ENCODE measurements at places on chromosomes 12 and 14.

- DNase-seq = no peak
These were observed 77.7 kb downstream of the ETNK1 start for GRCh38 chr12:22702690-22703089.

DNA sequence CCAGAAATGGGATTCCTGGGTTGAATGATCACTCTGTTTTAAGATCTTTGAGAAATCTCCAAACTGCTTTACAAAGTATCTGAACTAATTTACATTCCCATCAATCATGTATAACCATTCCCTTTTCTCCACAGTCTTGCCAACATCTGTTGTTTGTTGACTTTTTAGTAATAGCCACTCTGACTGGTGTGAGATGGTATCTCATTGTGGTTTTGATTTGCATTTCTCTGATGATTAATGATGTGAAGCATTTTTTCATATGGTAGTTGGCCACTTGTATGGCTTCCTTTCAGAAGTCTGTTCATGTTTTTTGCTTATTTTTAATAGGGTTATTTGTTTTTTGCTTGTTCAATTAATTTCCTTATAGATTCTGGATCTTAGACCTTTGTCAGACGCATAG is 211.8 kb upstream of the AVPR1A start:
- no peak for DNase-seq

- no peak for DNase-seq
These were observed 82.4 kb downstream of the WDR20 start for GRCh38 chr14:102222009-102222575.

- DNase-seq = no peak
These were observed 412.0 kb upstream of the ATP2B1 start for GRCh38 chr12:90120627-90121026.

- DNase-seq = no peak
These were observed 55.2 kb downstream of the GALNT4 start for GRCh38 chr12:89469361-89469760.

GRCh38 chr12:80217011-80217535 is 117.7 kb downstream of the OTOGL start:
- DNase-seq = no peak

DNA sequence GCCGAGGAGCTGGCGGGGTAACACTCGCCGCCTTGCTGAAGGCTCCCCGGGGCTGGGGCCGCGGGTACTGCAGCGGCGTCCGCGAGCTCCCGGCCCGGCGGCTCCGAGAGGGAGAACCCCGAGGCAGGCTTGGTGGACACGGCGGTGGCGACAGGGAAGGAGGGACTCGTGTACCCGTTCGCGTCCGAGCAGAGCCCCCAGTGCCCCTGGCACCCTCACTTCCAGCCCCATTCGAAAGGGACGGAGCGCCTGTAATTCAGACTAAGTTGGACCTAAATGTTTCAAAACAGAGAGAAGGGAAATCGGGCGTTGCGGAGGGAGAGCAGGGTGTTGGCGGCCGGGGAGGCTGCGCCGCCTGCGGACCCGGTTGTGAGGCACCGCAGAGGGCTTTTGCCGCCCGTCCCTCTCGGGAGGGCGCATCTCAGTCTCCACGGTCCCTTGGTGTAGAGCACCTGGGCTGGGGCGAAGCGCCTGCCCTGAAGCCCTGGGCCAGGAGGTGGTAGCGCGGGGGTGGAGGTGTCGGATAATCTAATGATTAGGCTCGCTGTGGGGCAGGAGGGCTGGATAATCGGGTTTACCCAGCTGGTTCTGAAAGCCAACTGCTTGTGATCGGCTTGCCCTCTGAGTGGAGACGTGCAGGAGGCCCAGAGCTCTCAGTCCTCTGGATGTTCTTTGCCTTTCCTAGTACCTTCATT is 771 bp downstream of the DAAM1 start:
- DNase-seq = peak; percentile 38

DNA sequence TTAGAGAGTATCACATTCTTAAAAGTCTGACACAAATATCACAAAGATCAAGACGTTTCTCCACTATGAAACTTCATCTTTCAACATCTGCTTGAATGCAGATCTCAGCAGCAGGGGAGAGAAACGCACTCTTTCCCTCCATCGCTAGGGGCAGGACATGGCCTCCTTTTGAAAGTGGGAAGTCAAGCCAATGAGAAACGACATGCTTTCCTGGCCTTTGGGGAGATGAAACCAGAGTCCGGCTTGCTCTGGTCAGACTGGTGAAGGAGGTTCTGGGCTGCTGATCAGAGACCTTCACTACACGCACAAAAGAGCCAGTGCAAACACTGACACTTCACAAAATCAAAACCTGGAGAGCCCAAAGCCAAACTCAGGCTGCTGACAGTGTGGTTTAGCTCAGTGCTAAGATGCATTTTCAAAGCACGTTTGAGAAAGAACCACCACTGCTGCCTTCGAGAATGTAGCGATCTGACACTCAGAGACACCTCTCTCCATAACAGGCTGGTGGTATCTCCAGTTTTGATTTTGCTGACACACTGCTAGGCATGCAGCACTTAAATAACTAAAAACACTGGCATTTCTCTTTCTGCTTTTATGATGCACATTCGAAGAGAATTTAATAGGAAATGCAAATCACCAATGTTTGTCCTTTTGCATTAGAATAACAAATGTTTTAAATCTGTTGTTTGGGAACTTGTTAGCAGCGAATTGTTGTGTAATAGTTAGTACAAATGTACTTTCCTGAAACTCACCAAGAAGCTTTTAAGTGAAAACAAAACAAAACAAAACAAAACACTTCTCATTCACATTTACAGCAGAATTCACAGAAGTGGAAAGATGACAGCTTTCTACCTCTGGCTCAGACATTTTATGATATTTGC is 93.9 kb upstream of the OVCH1 start:
- no peak for DNase-seq

- DNase-seq = no peak
These were observed 4.7 kb downstream of the CLEC2D start for GRCh38 chr12:9674226-9674590.

DNA sequence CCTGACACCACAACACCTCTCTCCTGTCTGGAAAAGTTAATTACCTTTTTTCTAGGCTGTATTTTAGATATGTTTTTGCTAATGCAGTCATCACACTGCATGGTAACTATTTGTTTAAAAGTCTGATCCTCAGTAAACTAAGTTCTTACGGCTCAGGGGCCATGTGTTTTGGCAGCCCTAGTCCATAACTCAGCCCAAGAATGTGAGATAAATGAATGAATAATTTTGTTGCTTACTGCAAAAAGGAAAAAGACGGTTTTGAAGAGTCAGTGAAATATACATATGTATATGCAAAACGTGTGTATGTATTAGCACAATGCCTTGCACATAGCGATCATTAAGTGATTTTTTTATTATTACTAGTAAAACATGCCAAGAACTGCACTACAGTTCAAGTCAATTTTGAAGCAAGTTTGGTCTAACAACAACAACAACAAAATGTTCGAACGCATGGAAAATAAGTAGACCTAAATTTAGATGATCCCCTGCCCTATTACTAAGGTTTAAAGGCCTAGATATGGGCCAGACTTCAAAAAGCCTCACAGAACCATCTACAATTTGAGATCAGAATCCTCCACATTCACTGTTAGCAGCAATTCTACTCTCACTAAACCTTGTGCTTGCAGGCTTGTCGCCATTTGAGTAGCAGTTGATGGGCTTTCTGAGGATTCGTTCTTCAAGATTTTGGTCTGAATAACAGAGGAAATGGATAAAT is 140.0 kb downstream of the NDUFA12 start:
- DNase-seq = no peak

DNA sequence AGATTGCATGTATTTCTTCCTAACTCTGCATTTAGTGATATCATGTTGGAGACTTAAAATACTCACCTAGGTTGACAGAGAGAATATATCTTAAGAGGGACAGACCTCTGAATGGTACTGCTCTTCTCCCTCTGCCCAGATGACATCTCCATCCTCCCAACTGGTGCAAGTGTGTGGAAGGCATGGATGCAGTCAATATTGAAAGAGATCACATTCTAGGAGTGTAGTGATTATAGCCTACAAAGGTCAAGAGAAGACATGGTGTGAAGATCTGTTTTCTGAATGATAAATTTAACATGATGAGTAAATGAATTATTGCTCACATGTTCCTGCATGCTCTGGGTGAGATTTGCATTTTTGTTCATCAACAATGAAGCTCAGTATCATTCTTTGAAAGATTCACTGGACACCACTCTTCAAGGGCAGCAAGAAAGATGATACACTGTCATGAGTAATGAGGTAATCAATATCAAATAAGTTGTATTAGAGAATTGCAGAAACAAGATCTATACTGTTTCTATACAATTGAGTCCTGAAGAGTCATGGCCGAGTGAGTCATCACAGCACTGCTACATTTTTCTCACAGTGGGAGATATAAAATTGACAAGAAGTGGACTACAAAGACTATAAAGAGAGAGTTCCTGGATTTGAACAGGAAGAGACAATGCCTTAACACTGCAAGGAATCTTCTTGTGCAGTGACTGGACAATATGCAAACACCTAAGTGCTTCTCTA is 183.3 kb upstream of the KRR1 start:
- DNase-seq = no peak

- DNase-seq = no peak
These were observed 125.8 kb downstream of the C12orf42 start for GRCh38 chr12:103369929-103370328.

- no peak for DNase-seq
These were observed 28.3 kb downstream of the DEGS2 start for GRCh38 chr14:100131181-100131580.

DNA sequence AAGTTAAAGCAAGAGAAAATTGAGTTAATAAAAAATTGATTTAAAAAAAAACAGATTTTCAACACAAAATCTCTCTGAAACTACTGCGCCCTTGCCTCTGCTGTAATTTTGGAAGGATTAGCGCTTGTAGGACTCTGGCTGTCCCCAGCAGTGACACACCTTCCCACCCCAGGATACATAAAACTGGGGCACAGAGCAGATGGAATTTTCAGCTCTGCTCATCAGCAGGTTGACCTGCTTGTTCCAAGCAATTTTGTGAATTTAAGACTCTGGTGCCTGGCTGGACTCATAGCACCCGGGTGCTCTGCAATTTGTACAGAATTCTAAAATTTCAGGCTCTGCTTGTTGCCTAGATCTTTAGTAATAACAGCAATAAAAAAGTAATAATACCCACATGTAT is 257.8 kb upstream of the GARIN6 start:
- DNase-seq = no peak

DNA sequence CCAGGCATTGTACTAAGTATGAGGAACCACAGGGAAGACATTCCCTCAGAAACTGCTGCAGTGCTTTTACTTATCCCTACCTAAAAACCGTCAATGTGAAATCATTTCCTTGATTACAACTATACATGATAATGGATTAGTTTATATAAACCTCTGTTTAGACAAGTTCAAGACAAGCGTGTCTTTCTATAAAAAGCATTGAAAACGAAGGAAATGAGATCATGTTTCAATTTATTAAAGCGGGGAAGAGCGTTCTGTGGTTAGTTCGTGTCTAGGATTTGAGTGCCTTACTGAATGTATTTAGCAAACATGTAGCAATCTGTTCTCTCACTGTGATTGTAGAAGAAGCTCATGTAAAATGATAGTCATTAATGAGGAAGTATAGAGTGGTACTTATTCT is 37.5 kb downstream of the GALC start:
- no peak for DNase-seq

GRCh38 chr12:96294831-96295230 is 100.7 kb downstream of the ELK3 start:
- no peak for DNase-seq

- DNase-seq = no peak
These were observed 75.9 kb upstream of the ZDHHC17 start for GRCh38 chr12:76687981-76688380.

DNA sequence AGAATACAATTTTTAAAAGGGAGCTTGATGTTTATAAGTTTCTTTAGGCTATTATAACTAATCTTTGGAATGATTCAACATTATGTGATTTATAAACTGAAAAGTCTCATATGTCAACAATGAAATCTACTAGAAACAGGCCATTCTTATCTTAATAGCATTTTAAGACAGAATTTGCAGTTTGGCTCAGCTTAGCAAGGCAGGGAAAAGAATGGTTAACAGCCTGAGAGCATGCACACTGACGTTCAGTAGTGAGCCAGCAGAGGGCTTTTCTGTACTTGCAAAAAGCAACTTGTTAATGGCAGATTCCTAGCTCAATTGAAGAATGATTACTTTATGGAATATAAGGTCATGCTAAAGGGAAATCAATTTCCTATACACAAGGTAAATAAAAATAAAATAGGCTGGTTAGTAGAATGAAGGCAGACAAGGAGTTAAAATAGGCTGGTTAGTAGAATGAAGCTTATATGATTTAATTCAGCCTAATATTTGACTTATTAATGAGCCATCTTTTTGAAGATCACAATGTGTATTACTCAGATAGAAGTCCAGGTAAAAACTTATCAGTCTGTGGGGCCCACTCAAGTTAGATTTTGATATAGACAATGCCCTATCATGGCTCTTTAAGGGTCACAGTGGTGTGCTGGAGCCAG is 95.9 kb downstream of the OTOGL start:
- DNase-seq = no peak

- no peak for DNase-seq
These were observed 112.2 kb downstream of the SLC16A7 start for GRCh38 chr12:59708064-59708463.

- DNase-seq = peak; percentile 32
These were observed 18.8 kb downstream of the SOCS2 start for GRCh38 chr12:93591137-93591868.

DNA sequence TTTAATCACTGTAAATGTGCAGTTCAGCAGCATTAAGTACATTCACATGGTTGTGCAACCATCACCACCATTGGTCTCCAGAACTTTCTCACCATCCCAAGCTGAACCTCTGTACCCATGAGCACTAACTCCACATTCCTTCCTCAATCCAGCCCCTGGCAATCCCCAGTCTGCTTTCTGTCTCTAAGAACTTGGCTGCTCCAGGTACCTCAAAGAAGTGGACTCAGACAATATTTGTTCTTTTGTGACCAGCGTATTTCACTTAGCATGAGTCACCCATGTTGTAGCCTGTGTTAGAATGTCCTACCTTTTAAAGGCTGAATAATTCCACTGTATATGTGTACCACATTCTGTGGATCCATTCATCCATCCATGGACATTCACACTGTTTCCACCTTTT is 64.6 kb downstream of the SLC24A4 start:
- DNase-seq = no peak

GRCh38 chr14:39492267-39492666 is 60.0 kb upstream of the FBXO33 start:
- no peak for DNase-seq

DNA sequence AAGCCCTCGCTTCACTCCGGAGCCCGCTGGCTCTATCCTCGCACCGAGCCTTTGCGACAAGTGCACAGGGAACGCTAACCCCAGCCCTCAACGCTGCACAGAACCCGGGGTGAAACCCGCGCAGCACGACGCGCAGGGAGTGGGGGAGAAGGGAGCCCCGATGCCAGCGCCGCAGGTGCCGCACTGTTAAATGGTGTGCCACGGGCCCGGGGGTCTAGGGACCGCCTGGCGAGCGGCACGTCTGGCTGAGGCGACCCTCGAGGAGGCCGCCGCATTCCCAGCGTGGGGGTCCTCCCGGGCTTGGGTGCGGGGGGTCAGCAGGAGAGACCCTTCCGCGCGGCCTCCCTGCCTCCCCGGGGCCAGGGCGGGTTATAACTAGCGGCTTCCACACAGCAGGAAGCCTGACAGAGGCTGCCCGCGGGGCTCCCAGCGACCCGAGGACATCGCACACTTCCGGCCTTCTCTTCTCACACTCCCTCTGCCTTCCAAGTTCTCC is 23.8 kb upstream of the LRTM2 start:
- DNase-seq = peak; percentile 58
